Aorta (tissue), 5 donors: ENCODE measurements at places on chromosomes 3 and 15.

DNA sequence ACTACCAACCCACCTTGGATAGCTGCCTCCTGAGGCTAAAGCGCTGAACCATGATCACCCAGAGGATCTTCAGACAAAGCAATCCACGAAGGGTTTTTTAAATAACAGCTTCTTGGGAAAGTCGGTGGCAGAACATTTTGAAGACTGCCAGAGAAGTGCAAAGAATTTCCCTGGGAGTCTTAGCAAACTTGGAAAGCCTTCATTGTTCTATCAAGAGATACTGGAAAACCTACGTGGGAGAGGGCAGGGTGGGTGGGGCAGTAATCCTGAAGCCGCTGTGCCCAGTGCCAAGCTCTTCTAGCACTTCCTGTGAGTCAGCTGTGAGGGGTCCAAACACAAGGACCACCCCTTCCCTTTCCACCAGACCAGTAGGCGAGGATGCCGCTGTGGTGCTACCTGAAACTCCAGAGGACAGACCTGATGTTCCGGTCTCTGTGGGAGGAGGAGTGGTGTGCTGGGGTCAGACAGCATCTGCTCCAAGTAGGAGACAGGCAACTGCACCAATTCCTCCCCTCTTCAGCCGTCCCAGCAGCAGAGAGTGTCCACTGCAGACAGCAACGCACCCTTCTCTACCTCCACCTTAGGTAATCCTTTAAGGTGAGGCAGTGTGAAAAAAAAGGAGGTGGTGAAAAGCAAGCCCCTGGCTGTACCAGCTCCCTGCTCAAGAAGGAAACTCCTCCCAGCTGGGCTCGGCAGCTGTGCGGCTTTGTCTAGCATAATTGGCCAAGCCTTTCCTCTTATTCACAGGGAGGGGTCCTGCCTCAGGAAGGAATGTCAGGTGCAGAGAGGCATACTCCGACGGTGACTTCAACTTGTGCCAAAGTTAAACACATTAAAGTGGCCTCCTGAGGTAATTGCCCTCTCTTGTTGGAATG, 99.0 kb downstream of the TMCC1 start:
- DNase-seq, result no peak

- DNase-seq, result no peak
These were observed 192.6 kb upstream of the POU1F1 start for GRCh38 chr3:87468938-87469337.

- DNase-seq, result no peak
These were observed 117.3 kb upstream of the C15orf61 start for GRCh38 chr15:67403428-67404154.

- no peak for DNase-seq
These were observed 66.6 kb upstream of the ARL8B start for GRCh38 chr3:5055357-5056110.

DNA sequence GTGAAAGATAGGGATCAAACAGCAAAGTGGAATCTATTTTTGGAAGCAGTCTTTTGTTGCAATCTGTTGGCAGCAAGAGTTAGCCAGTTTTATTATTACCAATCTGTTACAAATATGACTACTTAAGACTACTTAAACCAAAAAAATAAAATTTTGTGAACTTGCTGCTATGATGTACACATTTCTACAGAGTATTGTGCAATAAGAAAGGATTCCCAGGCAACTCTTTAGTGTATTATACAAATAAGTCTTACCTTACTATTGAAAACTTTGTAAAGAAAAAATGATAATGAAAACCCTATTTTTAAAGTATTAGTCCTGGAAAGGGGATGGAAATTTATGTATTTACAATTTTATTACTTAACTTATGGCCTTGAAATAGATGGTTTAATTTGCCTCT, 44.7 kb downstream of the CADM2 start:
- DNase-seq, result no peak

DNA sequence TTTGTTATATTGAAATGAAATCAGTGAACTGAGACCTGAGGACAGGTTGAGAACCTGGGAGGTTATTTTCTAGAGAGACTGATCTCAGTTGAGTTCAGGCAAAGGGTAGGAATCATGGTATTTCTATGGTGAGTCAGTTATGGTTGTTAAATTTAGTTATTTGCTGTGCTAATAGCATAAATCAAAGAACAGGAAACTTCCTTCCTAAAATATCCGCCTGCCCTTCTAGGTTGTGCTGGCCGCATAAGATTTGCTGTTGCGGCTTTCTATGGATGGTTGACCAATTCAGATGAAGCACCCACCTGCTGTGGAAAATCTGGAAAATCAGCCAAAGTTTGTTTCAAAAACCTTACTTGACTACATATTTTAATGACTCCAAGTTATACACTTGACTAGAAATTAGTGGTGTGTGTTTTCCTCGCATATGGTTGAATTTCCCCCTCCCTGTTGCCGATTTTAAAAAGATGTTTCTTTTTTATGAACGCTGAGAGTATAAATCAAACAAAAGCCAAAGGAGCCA, 52.6 kb downstream of the PLCL2 start:
- no peak for DNase-seq

DNA sequence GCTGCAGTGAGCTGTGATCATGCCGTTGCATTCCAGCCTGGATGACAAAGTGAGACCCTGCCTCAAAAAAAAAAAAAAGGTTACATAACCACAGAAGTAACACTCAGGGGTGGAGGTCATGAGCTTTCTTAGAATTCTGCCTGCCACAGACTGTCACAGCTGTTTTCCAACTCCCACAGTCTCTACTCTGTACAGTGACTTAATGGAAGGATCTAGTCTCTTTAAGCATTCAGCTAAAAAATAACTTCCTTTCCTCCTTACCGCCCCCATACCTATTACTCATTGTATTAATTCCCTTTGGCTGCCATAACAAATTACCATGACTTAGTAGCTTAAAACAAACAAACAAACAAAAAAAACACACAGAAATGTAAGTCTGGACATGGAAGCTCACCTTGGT, 99.6 kb upstream of the UBE2E1 start:
- DNase-seq, result no peak

- no peak for DNase-seq
These were observed 5.3 kb upstream of the MTFMT start for GRCh38 chr15:65034719-65035118.
